ENCODE measurements at places on chromosomes 5 and 9. TPM values are rescaled to one million over a fixed set of nuclear protein-coding genes. Genes with fewer than 3 reads are reported as not detected.

The UNC13B gene
- total RNA-seq, result 34.3 TPM

The NNT gene
- 71.0 TPM for total RNA-seq

The POU5F2 gene
- total RNA-seq, result 1.2 TPM

The INSL4 gene
- not detected for total RNA-seq

The FCN2 gene
- total RNA-seq, result not detected

The TAS2R1 gene
- not detected for total RNA-seq

The EIF4EBP3 gene
- 2.6 TPM for total RNA-seq

The AQP3 gene
- 0.66 TPM for total RNA-seq

The TRIP13 gene
- 6.4 TPM for total RNA-seq

The LRRC70 gene
- total RNA-seq, result 1.0 TPM

The FAM114A2 gene
- 37.3 TPM for total RNA-seq

The CCDC187 gene
- under 0.01 TPM for total RNA-seq

The SH3GL2 gene
- total RNA-seq, result 0.07 TPM

The FAM221B gene
- not detected for total RNA-seq

The COL23A1 gene
- total RNA-seq, result 0.10 TPM

The ASS1 gene
- 138 TPM for total RNA-seq

The ZDHHC11 gene
- total RNA-seq, result 2.9 TPM

The DDX4 gene
- total RNA-seq, result not detected

The OR1J2 gene
- total RNA-seq, result 0.50 TPM

The RMRP gene
- total RNA-seq, result 22,749 TPM

The FOXD1 gene
- 6.8 TPM for total RNA-seq

The TYRP1 gene
- 2.5 TPM for total RNA-seq

The SLC6A7 gene
- not detected for total RNA-seq

The SLC46A2 gene
- total RNA-seq, result not detected

The ADAMTS16 gene
- total RNA-seq, result not detected

Data from smooth muscle cell of the pulmonary artery (primary cell).